Fibroblast of the conjunctiva (primary cell): ENCODE measurements at places on chromosomes 2 and 18.

DNA sequence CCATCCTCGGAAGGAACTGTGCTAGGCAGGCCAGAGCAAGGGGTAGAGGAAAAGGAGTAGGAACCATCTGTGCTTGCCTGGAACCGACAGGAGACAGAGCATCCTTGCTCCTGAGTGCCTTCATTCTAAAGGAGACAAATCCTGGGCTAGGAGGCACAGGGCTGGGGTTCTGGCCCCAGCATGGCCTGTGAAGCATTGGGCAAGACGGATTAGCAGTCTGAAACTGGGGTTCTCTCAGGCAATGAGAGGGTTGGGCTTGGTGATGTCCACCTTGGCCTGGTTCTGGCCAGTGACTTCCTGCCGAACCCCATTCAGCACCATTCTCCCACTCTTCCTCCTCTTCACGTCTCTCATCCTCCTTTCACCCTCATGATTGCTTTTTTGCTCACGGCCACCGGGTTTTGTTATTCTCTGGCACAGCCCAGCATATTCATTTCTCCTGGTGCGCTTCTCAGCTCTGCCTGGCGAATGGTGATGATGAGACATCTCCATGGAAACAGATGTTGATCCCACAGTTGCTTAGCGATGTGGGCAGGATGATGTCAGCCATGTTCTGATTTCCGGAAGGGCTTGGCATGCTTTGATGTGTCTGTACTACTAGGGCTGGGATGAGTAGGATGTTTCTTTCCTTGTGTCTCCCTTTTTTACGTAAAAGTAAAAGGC, 127.7 kb downstream of the CAPN13 start:
- no peak for DNase-seq

DNA sequence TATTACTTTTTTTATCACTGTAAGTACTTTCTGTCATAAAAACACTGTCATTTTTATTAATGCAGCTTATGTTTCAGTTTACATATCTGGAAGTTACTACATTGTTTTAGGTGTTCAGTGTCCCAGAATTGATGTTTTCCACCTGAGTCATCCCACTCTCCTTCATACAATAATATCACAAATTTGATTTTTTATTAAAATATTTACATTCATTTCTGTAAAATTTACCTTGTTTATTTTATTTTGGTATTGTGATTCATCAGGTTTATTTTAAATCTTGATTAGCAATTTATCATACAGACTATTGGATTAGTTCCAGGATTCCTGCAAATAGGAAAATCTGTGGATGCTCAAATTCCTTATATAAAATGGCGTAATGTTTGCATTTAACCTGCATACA, 1662.9 kb downstream of the SUCLG1 start:
- DNase-seq = no peak

DNA sequence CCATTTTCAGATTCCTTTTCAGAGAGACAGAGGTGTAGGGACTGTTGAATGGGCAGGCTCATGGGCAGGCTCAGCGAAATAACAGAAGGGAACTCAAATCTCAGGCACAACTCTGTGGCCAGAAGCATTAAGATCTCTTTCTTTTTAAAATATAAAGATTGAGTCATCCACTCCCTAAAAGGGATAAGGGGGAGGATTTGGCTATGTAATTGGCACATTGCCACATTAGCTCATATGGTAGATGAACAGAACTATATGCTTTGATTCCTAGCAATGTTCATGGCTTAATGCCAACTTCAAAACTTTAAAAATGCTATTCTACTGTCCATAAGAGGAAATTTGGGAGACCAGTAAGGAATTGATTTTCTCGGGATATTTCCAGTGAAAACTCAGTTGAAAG, 53.8 kb upstream of the SLC5A7 start:
- DNase-seq = peak; percentile 59

- DNase-seq = no peak
These were observed 60.8 kb downstream of the EMILIN2 start for GRCh38 chr18:2907550-2908135.

DNA sequence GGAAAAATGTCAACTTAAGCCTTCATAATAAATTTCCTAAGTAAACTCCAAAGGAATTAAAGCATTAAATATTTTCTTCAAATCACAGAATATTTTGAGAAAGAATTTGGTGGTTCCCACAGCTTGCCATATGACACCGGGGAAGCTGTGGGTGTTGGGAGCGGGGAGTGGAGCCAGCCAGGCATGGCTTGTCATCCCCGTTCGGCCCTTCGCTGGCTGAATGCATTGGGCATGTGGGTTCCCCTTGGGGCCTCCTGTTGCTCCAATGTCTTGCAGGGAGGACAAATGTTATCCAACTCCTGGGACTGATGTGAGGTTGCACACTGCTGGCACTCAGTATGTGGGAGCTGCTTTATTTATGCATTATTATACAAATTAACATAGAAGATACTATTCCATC, 18.6 kb downstream of the NGEF start:
- no peak for DNase-seq

- DNase-seq = no peak
These were observed 124.8 kb downstream of the DTNA start for GRCh38 chr18:34834897-34835296.

- no peak for DNase-seq
These were observed 105.7 kb upstream of the MGAT5 start for GRCh38 chr2:134148172-134148571.

GRCh38 chr2:100878000-100878791, 58.3 kb downstream of the NPAS2 start:
- no peak for DNase-seq

DNA sequence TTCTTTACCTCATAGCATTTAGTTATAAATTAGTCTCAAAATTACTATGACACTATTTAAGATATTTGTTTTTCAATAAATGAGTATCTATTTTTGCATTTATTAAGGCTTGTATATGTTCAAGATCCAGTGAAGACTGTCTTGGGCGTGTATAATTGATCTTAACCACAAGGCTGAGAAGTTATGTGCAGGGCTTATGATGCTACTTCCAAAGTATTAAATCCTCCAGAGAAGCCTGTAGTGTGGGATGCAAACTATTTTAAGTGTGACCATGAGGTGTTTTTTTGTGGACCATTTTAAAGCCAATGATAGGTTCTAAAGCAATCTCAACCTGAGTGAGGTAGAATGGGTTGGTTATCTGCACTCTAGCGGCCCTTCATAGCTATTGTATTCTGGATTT, 219.9 kb downstream of the ZNF407 start:
- DNase-seq = no peak

GRCh38 chr2:40592218-40592617, 140.3 kb upstream of the SLC8A1 start:
- no peak for DNase-seq

DNA sequence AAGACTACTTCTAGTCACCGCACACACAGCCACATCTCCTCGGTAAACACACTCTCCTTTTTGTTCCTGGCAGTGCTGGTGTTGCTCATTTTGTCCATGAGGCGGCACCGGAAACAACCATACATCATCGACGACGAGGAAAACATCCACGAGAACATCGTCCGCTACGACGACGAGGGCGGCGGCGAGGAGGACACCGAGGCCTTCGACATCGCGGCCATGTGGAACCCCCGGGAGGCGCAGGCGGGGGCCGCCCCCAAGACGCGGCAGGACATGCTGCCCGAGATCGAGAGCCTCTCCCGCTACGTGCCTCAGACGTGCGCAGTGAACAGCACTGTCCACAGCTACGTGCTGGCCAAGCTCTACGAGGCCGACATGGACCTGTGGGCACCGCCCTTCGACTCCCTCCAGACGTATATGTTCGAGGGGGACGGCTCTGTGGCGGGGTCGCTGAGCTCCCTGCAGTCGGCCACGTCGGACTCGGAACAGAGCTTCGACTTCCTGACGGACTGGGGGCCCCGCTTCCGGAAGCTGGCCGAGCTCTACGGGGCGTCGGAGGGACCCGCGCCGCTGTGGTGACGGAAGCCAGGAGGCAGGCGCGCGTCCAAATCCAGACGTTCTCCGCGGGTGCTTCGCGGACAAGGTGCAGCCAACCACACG, 221.0 kb downstream of the CDH20 start:
- no peak for DNase-seq

GRCh38 chr2:85133751-85134254, 611 bp downstream of the TCF7L1 start:
- DNase-seq = no peak

DNA sequence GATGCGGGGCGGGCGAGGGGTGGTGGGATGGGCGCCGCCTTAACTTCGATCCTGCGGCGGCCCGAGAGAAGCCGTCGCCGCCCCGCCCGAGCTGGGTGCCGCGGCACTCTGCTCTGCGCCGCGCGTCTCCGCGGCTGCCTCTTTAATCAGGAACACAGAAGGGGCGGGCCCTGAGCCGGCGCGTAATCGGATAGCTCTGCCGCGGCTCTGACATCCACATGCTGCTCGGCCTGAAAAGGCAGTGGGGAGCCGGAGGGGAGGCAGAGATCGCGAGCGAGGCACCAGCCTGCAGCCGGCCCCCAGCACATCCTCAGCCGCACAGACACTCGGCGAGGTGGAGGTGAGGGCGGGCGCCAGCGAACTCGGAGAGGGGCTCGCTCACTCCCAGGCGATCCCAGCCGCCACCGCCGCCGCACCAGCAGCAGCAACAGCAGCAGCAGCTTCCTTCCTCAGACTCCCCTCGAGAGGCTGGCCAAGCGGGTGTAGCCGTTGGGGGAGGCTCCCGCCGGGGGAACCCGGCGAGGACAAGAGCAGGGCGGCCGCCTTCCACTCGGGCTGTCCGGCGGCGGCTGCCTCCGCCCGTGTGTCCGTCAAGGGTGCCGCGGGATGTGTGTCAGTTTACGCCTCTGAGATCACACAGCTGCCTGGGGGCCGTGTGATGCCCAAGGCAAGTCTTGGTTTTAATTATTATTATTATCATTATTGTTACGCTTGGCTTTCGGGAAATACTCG, at the start of gene NRP2:
Gene NRP2, plus strand, starts transcription at position 263 of the 732 bp plus-strand sequence. CDS start 790 bp downstream, outside the sequence.
- DNase-seq = peak; percentile 75

- no peak for DNase-seq
These were observed 22.7 kb downstream of the LDLRAD4 start for GRCh38 chr18:13241083-13241892.

GRCh38 chr18:63578357-63578958, 8.7 kb upstream of the SERPINB13 start:
- DNase-seq = peak; percentile 12

GRCh38 chr2:163626639-163627109, 109.1 kb downstream of the FIGN start:
- DNase-seq = no peak

DNA sequence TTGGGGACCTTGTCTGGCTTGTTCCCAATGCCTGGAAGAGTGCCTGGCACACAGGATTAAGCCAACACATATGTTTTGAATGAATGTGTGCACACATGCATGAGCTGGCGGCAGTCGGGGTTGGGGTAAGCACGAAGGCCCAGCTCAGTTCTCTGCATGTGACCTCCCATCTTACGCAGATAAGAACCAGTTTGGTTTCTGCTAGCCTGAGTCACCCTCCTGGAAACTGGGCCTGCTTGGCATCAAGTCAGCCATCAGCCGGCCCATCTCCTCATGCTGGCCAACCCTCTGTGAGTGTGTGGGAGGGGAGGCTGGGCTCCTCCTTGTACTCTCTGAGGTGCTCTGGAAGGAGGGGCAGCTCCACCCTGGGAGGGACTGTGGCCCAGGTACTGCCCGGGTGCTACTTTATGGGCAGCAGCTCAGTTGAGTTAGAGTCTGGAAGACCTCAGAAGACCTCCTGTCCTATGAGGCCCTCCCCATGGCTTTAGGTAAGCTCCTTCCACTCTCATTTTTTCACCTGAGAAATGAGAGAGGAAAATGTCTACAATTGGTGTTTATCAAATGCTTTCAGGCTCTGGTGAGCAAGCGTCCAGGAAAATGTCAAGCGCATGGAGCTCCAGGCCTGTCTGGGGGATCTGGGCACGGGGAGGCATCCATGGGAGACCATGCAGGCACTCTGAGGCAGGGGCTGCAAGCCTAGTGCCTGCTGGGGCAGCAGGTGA, 9.7 kb upstream of the IL1RN start:
- DNase-seq = peak; percentile 96

- DNase-seq = no peak
These were observed 131.0 kb upstream of the ZEB2 start for GRCh38 chr2:144650907-144651306.

DNA sequence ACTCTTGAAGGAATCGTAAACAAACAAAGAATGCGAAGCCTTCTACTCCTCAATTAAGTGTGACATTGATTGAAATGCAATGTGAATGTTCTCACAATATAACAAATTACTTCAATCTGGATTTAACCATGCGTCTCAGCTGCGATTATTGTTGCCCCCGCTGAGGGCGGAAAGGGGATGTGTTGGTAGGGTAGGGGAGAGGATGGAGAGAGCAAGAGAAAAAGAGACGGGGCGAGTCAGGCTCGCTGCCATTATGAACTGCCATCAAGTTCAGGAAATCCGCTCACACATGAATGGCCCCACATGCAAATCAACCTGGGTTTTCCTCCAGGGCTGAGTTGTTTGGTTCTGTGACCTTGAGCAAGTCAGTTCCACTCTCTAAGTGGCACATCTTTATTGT, 129.8 kb downstream of the PXDN start:
- no peak for DNase-seq

DNA sequence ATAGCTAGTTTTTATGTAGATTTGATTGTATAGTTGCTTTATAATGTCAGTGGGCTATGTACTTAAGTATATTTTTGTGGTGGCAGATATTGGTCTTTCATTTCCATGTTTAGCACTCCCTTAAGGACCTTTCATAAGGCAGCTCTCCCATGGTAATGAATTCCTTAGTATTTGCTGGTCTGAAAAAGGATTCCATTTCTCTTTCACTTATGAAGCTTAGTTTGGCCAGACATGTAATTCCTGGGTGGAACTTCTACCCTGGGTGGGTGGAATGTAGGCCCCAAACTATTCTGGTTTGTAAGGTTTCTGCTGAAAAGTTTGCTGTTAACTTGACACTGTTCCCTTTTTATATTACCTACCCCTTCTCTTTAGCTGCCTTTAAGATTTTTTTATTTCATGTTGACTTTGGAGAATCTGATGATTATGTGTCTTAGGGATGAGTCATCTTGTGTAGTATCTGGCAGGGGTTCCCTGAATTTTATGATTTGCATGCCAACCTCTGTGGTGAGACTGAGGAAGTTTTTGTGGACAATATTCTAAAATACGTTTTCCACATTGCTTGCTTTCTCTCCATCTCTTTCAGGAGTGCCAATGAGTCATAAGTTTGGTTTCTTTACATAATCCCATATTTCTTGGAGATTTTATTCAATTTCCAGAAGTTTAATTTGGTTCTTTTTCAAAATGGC, 65.4 kb upstream of the VRK2 start:
- peak; percentile 43 for DNase-seq
